ENCODE measurements at places on chromosomes 1 and 21. TPM values are rescaled to one million over a fixed set of nuclear protein-coding genes. Genes with fewer than 3 reads are reported as not detected.

CLDN8 gene
- total RNA-seq: 1.4 TPM

- DNase-seq: no peak
Measured at GRCh38 chr21:34802180-34802899, 133.5 kb downstream of the CLIC6 start.

- no peak for DNase-seq
Measured at GRCh38 chr21:43686811-43687565, 27.6 kb downstream of the RRP1B start.

- DNase-seq: no peak
Measured at GRCh38 chr1:13224480-13225060, 1.4 kb downstream of the PRAMEF18 start.

DNA sequence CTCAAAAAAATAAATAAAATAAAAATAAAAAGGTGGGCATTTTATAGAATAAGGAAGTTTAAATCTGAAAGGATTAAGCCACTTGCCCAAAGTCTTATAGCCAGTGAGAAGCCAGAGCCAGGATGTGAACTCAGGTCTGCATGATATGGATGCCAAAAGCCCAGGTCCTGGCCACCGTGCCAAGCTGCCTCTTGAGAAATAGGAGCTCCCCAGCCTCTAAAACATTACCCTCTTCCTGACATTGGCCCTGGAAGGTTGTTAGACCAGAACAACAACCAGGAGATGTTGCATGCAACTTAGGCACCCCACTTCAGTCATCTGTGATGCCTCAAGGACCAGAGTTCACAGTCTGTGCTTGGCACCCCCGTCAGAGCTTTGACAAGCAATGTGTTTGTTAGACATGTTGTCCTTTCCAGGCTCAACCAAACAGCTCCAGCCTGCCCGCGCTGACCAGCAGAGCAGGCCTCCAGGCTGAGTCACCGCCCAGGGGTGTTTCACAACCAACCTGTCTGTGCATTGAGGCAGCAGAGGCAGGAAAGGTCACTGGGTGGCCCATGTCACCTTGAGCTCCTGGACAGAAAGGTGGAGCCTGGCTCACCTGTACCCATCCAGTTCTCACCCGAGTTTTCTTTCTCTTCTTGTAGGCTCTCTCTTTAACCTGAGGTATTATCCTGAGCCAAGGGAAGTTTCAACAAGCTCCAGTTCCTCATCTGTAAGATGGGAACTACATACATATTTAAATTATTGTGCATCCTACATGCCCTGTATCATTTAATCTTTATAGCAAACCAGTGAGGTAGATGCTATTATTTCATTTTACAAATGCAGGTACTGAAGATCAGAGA is 14.9 kb upstream of the MED18 start:
- DNase-seq: no peak

- DNase-seq: no peak
Measured at GRCh38 chr1:111570781-111571181, 48.8 kb upstream of the RAP1A start.

- no peak for DNase-seq
Measured at GRCh38 chr1:243490748-243491686, 235.2 kb downstream of the SDCCAG8 start.

WDR64 gene
- not detected for total RNA-seq

SCNM1 gene
- total RNA-seq: 37.1 TPM

- DNase-seq: no peak
Measured at GRCh38 chr1:230303069-230303468, 123.1 kb downstream of the PGBD5 start.

- DNase-seq: no peak
Measured at GRCh38 chr1:172338295-172338735, 82.2 kb upstream of the C1orf105 start.

GRCh38 chr1:58065520-58065919 is 481.0 kb downstream of the OMA1 start:
- DNase-seq: no peak

DNA sequence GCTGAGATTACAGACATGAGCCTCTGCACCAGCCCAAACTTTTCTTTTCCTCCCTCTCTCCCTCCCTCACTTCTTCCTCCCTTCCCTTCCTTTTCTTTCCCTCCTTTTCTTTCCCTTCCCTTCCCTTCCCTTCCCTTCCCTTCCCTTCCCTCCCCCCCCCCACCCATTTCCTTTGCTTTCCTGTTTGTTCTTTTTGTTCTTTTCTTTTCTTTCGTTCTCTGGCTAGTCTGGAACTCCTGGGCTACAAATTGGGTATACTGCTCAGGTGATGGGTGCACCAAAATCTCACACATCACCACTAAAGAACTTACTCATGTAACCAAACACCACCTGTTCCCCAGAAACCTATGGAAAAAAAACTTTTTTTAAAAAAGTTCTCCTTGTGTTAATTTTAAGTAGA is 174.8 kb upstream of the CHODL start:
- DNase-seq: no peak

GRCh38 chr1:36440646-36441045 is 9.6 kb downstream of the OSCP1 start:
- no peak for DNase-seq

- DNase-seq: no peak
Measured at GRCh38 chr1:213976665-213977485, 10.9 kb upstream of the PROX1 start.

GRCh38 chr1:183417772-183418491 is at the start of gene NMNAT2:
TSS of gene NMNAT2 (minus strand) at chr1:183418380. CDS start at chr1:183418267, 113 bp downstream.
- peak; percentile 42 for DNase-seq

DNA sequence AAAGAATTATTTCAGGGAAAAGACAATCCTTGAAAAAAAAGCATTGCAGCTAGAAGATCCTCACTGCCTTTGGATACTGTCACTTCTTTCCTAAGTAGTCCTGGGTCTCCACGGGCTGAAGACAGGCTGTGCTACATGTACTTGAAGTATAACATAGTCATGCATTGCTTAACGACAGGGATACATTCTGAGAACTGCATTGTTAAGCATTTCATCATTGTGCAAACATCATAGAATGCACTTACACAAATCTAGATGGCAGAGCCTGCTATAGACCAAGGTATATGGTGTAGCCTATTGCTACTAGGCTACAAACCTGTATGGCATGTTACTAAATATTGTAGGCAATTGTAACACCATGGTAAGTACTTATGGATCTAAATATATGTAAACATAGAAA is 54.0 kb downstream of the KIAA0040 start:
- DNase-seq: no peak

GRCh38 chr1:5831600-5832335 is 160.5 kb downstream of the NPHP4 start:
- DNase-seq: no peak

GRCh38 chr1:37650173-37650572 is 15.5 kb upstream of the RSPO1 start:
- no peak for DNase-seq

- DNase-seq: no peak
Measured at GRCh38 chr1:48581270-48581669, 109.3 kb upstream of the SPATA6 start.

- no peak for DNase-seq
Measured at GRCh38 chr1:55943721-55944435, 635.5 kb downstream of the PLPP3 start.

DNA sequence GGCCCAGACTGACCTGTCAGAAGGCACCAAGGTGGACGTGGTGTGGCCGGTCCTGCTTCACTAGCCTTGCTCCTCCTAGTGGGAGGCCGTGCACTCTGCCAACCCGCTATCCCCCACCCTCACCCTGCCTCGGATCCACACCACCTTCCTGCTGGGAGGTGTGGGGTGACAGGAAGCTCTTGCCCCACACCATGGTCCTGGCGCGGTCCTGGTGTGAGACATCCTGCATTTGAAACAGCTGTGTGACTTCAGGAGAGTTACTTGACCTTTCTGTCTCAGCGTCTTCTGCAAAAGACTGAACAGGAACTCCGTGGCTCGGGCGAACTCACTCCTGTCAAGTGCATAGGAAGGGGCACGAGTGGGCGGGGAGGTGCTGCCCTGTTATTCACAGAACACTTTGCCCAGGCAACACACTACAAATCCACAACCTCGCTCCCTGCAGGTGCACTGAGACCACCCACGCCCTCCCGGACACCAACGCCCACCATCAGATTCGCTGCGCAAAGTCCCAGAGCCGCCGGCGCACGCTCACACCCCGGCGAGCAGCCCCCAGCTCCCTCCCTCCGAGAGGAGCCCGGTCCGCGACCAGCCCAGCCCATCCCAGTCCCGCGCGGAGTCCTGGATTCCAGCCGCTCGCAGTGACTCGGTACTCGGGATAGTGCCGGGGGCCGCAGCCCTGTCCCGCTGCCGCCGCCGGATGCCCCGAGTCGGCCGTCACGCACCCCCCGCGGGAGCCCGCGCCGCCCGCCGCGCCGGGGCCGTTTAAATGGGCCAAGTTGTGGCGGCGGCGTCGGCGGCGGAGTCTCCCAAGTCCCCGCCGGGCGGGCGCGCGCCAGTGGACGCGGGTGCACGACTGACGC is at the start of gene SAMD11:
Gene SAMD11, plus strand, starts transcription at position 793 of the 860 bp plus-strand sequence. CDS start 509 bp downstream, outside the sequence.
- peak; percentile 91 for DNase-seq

GRCh38 chr1:244065960-244066388 is 14.9 kb downstream of the ZBTB18 start:
- DNase-seq: no peak

HES2 gene
- total RNA-seq: 0.98 TPM

DNA sequence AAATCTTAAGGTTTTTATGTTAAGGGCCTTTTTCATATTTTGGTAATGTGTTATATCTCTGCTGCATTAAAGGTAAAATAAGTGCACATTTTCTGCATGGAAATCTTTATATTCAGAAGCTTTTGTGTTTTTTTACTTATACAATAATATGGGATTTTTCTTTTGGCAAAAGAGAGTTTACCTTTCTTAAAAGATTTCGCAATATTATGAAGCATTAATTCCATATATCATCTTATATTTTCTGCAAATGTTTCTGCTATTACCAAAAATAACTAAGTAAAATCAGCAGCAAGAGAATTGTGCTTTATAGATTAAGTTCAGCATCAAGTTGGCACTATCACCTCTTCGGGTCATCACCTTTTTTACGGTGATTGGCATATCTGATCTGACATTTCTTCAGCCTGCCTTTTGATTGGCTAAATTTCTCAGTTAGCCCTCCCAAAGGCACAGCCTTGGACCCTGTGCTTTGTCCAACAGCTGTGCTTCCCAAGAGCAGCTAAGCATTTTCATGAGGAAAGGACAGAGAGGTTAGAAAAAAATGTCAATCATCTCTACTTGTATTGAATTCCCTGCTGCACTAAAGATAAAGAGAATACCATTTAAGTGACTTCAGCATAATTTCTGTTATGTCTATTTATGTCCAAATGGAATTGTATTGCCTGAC is 767.1 kb upstream of the PRMT6 start:
- DNase-seq: no peak

MAEL gene
- total RNA-seq: not detected

DNA sequence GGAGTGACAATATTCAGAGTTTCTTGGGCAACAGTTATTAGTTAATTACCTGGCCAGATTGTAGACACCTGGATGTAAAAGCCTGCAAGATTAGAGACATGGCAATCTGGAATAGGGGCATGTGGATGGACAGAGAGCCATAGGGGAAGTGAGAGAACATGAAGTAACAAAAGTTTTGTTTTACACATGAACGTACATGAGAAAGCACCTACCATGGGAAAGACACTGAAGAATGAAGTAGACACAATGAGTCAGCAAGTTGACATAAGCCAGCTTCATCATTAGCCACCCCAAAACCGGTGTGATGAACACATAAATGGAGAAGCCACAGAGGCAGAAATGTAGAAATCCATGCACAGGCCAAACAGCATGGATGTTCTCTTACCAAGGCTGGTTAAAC is 462.1 kb upstream of the C1orf87 start:
- no peak for DNase-seq

DNA sequence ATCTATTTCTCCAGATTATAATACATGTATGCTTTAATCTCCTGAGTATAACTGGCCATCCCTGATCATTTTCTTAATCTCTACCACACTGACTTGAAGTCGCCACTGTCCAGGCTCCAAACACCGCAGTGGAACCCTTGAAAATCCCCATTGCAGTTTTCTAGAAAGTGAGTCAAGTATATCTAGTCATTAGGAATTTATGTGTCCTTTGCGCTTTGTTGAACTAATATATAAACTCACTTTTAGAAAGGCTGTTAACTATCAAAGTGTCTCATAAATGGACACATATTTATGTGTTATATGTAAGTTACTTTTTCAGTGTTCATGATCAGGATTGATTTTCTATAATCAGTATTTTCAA is 211.5 kb downstream of the PATJ start:
- no peak for DNase-seq

DNA sequence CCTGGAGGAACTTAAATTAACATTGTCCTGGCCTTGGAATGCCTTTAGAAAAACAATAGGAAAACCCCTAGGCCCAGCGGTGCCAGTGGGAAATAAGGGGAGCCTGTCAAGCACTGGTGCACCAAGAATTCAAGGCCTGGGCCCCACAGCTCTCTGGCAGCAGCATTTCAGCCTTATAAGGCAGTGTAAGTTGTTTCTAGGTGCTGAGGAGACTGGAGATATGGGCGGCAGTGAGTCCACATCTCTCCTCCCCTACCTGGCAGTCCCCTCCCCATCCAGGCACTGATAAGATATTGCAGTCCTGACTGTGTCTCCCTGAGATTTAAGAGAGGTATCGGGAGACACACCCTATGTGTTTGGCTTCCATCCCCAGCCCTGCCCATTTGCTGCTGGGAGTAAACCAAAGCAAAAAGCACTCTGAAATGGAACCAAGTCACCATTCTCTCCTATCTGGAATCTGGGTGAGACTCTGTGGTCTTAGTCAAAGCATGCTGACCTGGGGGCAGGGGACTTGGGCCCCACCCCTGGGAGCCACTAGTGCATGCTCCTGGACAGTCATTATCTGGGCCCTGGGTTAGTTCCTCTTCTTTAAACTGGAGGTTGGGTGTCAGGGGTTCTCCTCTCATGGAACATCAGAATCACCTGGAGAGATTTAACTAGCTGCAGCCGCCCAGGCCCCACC is 30.5 kb downstream of the DEGS1 start:
- DNase-seq: no peak

PM20D1 gene
- total RNA-seq: not detected

GPR61 gene
- total RNA-seq: not detected

DNA sequence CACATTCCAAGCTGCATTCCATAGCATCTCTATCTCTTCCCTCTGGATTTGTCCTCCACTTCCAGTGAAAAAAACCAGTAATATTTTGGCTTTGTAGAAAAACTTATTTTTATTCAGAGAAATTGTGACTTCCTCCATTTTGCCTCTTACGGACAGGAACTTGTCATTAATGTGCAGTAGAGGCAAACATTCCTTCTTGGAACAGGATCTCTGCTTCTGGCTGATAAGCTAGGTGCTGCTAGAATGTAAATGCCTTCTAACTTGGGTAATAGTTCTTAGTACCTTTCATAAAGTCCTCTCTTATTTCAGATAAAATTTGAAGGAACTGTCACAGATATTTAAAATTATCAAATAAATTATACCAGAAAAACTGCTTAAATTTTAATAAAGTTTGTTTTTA is 707.8 kb downstream of the USP25 start:
- no peak for DNase-seq

DNA sequence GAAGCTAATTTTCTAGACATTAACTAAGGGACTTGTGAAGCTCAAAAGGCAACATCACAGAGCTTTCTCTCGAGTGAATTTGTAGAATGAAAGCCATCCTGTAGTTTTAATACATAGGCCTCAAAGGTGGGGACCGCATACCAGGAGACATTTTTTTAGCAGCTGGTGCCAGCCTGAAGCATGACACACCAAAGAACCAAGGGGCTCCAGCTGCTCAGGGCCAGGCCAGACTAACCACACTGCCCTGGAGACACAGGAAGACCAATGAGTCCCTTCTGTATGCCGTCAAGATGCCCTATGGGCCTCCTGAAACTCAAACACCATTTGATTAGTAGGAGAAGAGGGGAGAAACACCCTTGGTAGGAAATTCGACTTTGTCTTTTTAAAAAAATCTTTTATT is 113.9 kb upstream of the CACNA1E start:
- DNase-seq: no peak

TPR gene
- total RNA-seq: 140 TPM

CFAP107 gene
- not detected for total RNA-seq
